ENCODE measurements at places on chromosomes 1 and 21.

DNA sequence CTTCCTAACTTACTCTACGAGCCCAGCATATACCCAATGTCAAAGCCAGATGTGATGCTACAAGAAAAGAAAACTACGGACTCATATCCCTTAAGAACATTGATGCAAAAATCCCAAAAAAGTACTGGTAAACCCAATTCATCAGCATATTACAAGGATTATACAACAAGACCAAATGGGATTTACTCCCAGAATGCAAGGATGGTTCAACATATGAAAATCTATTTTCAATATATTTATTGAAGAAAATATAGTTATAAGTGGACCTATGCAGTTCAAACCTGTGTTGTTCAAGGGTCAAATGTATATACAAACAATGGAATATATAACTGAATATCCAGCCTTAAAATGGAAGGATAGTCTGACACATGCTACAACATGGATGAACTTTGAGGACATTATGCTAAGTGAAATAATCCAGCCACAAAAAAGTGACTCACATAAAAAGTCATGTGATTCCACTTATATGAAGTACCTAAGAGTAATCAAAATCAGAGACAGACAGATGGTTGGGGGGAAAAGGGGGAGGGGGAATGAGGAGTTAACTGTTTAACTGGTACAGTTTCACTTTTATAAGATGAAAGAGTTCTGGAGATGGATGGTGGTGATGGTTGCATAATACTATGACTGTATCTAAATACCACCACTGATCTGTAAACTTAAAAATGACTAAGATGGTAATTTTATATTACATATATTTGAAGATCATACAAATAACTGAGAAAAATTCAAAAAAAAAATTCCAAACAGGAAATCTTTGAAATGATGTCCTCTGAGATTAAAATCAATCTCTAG lies 3.7 kb upstream of the KLF18 start:
- DNase-seq = no peak

DNA sequence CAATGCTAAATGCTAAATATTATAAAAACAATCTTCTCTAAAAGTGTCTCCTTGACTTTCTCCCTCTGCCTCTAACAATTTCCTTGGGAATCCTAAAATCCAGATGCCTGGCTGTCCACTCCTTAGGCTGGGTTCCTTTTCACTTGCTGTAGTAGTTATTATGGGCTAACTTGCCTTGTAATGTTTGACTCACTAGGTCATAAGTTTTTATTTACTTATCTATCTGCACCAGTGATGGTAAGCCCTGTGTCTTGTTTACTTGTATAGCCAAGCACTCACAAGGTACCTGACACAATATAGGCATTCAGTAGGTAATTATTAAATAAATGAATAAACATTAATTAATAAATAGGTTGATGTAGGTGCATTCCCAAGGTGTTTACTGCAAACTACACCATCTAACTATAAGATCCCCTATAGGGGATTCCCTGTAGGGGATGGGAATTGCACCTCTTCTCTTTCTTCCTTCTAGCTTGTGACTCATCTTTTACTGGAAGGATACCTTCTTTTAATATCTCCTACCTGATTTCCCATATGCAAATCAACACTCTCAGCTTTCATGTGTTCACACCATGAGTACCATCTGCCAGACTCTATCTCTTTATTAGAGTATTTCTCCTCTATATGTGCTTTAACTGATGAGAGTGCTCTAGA lies 14.7 kb upstream of the CHIA start:
- no peak for DNase-seq

GRCh38 chr1:15923241-15923640 lies 52.7 kb downstream of the ZBTB17 start:
- no peak for DNase-seq

- DNase-seq = no peak
These were observed 47.6 kb upstream of the ADARB1 start for GRCh38 chr21:45026826-45027225.

DNA sequence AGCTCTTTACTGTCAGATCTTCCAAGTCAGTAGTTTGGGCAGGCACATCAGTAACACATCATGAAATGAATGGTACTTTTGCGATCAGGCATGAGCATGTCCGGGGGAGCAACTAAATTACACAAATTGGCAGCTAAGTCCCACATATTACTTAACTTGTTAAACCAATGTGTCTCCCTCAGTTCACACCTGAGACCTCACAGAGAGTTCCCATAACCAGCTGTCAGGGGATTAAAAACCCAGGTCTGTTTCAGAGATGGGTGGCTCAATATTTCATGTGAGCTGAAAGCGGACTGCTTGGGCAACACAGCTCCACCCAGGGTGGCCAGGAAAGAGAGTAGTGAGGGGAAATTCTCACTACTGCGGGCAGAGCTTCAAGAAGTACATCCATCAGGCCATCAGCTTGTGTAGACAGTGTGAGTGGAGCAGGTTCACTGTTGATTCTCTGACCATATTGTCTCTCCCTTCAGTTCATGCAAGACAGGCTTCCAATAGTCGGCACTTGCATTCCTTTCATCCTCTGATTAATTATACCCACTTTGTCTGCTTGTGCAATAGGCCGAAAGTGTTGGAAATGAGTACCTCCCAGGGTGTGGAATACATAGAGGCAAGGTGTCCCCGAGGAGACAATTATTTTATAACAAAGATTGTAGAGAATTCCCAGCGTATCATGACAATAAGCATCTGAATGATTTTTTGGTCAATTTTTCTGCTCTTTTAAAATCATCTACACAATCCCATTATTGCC lies 139.9 kb downstream of the PTGER3 start:
- no peak for DNase-seq

GRCh38 chr1:58345215-58346035 lies 201.1 kb downstream of the OMA1 start:
- no peak for DNase-seq

GRCh38 chr1:97245682-97246081 lies 524.1 kb downstream of the PTBP2 start:
- DNase-seq = no peak

DNA sequence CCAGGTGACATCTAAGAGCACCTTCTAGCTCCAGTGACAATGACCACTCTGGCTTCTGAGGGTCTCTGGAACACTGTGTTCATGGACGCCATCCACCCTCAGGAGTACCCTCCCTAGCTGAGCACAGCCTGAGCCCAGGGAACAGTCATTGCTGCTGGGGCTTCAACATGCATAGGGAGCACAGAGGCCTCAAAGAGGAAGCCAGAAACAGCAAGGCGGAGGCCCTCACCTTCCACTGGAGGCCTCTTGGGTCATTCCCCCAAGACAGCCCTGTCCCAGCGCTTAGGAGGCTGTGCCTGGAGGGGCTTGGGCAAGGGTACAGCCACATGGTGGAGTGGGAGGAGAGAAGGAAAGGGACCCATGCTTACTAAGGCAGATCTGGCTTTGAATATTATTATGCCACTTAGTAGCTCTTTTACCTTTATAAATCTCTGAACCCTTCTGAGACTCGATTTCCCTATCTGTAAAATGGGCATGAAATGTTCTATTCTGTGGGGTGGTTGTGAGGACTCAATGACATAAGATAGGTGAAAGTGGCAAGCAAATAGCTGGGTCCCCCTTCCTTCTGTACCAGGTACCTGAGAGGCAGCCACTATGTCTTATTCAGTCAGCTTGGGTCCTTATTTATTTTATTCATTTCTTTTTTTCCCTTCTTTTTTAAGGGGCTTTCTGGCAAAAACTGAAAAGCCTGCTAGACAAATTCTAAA lies 32.8 kb downstream of the PTAFR start:
- no peak for DNase-seq

DNA sequence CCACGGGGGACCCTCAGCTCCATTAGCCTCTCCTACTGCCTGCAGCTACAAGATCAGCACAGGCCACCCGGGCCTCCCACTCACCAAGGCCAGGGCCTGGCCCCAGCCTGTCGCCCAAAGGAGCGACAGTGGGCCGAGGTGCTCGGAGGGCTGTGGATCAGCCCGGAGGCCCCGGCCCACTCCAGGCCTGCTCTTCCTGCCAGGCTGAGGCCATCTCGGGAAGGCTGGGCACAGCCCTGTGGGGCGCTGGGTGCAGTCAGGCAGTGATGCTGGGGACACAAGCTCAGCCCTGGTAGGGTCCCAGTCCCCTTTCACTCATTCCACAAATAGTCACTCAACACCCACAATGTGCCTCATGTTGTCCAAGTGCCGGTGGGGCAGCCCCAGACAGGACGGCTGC lies 58.8 kb downstream of the CASZ1 start:
- no peak for DNase-seq

DNA sequence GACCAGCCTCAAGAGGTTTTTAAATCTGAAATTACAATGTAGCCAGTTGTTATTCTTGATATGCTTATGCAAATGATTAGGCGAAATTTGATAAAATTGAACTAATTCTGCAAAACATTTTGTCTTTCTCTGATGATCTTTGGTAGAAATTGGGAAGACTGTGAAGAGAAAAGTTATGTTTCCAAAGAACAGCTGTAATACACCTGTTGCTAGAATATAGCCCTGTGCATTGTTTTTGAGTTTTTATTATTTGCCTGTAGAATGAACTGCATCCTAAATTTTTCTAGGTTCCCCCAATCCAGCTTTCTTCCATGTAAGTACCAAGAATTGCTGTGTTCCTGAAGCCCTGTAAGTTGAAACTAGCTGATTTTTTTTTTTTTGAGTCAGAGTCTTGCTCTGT lies 81.5 kb upstream of the RHOU start:
- no peak for DNase-seq

GRCh38 chr1:29709704-29710280 lies 473.5 kb downstream of the PTPRU start:
- no peak for DNase-seq

- no peak for DNase-seq
These were observed 46.5 kb downstream of the PBX1 start for GRCh38 chr1:164605254-164606091.

- no peak for DNase-seq
These were observed 413.4 kb downstream of the DSCAM start for GRCh38 chr21:40433538-40433937.

DNA sequence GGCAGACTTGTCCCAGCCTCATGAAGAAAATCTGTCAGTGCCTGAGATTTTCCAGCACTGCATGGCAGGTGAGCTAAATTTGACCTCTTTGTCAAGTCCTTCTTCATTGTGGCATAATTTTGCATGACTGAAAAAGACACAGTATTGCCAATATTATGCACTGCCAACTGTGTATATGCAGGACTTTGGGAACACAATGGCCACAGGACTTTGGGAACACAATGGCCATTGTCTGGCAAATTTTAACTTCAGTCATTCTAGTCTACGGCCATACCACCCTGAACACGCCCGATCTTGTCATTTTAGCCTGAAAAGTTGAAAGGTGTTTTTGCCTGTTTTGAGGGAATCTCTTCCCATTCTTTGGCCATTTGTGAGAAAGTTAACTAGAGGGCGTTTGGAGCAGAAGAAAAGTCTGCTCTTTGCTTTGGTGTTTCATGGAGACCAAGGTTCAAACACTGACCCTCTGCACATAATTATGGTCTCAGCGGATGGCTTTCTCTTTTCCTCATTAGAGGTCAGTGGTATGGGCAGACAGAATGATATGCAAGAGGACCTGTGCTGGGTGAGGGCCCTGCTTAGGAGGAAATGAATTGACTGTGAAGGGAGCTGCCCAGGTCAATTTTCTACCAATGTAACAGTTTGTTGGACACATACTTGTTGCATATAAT lies 72.4 kb upstream of the NEK7 start:
- no peak for DNase-seq

DNA sequence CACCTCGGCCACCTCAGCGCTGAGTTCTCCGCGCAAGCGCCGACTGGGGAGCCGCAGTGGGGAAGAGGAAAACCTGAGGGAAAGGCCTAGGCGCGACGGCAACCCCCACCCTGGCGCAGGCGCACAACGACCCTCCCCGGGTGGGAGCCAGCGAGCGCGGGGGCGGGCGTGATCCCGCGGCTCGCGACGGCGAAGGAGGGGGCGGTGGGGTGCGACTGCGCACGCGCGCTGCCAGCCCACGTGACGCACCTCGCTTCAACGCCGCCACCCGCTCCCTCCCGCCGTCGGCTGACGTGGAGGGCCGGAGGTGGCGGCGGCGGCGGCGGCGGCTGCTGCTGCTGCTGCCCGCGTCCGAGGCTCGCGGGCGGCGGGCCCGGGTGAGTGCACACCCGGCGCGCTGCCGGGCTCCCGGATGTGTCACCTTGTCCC lies at the start of the genes PIGP and TTC3:
PIGP (minus strand) TSS at position 84 of the 429 bp plus-strand sequence. CDS start 556 bp downstream, outside the sequence.
TTC3 (plus strand) TSS at position 267 of the 429 bp plus-strand sequence. CDS start 14,004 bp downstream, outside the sequence.
- DNase-seq = peak; percentile 96

DNA sequence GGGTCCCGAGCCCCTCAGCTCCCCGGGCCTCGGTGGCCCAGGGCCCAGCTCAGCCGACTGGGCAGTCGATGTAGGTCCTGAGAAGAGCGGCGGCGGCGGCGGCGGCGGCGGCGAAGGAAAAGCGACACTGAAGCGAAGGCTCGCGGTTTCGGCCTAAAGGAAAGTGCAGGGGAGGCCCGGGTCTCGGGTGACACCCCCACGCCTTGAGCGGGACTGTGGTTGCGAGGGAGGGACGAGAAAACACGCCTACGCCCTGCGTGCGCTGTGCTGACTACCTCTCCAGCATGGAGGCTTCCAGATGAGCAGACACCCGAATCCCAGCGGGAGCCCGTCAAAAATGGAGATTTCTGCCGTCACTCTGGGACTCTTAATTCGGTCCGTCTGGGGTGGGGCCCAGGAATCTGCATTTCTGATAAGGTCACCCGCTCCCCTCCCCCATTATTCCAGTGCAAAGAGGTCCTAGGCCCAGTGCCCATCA lies 31.2 kb downstream of the DNTTIP2 start:
- peak; percentile 80 for DNase-seq

- DNase-seq = no peak
These were observed 11.0 kb downstream of the SLC2A5 start for GRCh38 chr1:9058465-9058864.

DNA sequence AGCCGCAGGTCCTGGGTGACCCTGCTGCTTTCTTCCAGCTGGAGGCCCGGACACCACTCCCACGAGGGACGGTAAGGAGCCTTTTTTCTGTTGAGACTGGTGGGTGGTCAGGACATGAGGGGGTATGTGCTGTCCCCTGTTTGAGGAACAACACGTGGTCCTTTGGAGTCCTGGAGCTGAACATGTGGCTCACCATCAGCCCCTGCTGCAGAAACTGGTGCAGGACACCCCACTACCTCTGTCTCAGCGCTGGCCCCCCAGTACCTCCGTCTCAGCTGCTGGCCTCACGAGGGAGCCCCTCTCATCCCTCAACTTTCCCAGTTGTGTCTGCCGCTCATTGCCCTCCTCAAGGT lies 34.7 kb downstream of the SLC19A1 start:
- DNase-seq = no peak

DNA sequence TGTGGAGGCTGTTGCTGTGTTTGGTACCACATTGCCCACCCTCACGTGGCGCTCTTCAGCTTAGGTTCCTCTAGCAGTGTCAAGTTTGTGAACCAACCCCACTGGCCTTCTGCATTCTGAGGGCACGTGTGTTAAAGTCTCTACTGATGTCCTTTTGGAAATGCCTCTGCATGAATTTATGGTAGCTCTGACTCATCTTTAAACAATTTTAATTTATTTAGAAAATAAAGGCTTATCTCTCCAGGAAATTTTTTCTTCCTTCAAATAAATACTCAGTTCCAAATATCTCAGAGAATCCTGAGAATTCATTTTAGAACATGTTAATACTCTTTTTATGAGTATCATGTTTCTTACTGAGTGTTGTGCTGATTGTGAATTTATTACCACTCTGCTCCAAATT lies 5.5 kb downstream of the CD1D start:
- no peak for DNase-seq

- no peak for DNase-seq
These were observed 93.9 kb upstream of the ADGRL2 start for GRCh38 chr1:81706650-81707435.
